ENCODE measurements at places on chromosomes 6 and 20.
A peak's percentile ranks its signal among the peaks of the same experiment; 100 is the strongest.

DNA sequence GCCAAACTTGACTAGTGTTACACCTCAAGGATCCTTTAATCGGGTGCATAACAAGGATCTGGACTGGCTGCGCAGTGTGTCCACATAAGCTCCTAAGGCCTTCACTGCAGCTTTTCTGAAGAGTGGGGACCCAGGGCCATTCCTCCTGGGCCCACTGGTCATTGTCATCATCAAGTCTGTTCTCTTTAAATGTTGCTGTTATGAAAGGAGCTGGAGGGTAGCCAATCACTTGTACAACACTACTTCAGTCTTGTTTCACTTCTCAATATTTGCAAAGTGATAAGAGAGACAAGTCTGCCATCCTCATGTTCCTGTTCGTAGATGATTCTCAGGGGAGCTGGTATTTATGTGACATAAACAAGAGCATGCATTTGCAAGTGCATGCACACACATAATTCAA, 149.8 kb downstream of the SYNDIG1 start:
- no peak for DNase-seq

DNA sequence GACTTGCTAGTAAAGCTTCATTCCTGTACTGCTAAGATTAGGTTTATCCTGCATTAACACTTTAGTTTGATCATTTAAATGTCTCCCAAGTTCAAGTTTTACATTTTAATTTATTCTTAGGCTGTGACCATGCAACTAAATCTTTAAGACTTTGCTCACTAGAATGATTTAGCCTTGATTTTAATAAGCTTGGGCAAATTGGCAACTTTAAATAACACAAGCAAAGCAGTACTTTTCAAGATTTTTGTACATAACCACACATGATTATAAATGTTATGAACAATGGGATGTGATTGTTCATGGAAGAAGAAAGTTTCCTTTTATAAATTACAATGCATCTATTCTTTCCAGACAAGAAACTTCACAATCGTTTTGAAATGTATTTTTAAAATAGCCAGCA, 948.0 kb upstream of the EPHA7 start:
- DNase-seq = no peak

- no peak for DNase-seq
Measured at GRCh38 chr6:52548353-52548713, 28.5 kb downstream of the TRAM2 start.

DNA sequence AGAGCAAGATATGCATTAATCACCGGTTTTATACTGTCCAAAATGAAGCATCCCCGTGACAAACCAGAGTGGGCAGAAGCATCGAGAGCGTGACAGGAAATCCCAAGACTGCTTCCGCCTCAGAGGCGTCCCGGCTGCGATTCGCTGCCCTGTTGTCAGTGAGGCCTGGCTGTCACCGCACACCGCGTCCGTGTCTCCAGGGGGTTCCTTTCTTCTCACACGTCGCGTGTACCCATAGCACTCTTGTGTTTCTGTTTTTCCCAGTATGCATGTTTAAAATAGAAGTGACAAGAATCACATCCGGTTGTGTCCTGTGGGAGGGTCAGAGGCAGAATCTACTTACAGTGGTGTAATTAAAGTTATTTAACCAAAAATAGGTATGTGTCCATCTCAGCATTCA, 8.3 kb upstream of the ADRM1 start:
- no peak for DNase-seq

DNA sequence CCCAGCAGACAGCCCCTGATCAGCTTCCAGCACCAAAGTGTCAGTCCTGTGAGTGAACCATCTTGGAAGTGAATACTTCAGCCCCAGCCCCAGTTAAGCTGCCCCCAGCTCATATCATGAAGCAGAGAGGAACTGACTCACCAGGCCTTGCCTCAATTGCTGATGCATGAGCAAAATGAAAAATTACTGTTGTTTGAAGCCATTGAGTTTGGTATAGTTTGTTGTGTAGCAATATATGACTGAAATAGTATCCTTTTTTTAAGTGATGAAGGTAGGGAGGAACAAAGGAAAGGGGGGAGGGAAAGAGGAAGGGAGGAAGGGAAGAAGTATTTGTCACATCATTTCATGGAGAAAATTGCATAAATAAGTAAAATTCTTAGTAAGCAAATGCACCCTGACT, 266.4 kb downstream of the MAFB start:
- no peak for DNase-seq

- no peak for DNase-seq
Measured at GRCh38 chr6:107264357-107264840, 149.1 kb upstream of the BEND3 start.

GRCh38 chr6:21648475-21649050, 55.0 kb downstream of the SOX4 start:
- no peak for DNase-seq

DNA sequence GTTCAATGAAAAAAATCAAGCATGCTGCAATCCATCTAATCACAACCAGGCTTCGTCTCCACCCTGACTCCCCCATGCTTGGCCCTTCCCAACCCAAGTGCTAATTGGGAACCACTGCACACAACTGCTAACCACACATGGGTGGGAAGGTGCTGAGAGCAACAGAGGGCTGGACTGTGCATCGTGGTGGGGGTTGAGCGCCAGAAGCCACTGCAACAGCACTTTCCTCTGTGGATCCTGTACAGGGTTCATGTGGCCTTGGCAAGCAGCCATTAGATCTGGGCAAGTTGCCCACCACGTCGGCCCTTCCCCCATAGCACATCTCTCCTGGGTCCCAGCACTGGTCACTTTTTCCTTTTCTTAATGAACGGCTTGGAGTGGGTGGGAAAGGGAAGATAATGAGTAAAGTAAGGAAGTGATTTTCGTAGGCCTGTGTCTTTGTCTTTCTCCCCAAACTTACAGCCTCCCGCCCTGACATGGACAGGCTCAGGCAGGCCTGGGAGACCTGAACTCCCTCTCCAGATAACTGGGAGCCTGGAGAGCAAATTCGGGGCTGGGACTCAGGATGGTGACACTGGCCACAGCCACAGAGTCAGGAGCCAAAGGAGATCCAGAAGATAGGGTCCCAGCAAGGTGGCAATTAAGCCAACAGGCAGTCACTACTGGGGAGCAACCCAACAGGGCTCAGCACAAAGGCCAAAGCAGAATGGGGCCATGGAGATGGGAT, 34.4 kb upstream of the MRPS10 start:
- DNase-seq = peak; percentile 79

DNA sequence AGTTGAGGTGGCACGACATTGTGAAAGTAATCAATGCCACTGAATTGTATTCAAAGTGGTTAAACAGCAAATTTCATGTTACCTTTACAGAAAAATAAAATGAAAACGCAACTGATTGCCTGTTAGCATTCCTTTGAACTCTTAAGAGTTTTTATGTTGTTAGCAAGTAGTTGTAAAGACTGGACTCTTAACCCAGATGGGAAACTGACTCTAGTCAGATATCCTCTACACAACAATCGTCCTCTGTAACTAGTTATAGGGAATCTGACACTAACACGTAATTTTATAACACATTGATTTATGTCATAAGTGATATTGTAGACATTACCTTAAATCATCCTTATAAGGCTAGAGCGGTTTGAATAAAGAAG, 3.0 kb upstream of the FBXO9 start:
- DNase-seq = no peak

GRCh38 chr6:16334671-16335070, 96.3 kb downstream of the GMPR start:
- no peak for DNase-seq

DNA sequence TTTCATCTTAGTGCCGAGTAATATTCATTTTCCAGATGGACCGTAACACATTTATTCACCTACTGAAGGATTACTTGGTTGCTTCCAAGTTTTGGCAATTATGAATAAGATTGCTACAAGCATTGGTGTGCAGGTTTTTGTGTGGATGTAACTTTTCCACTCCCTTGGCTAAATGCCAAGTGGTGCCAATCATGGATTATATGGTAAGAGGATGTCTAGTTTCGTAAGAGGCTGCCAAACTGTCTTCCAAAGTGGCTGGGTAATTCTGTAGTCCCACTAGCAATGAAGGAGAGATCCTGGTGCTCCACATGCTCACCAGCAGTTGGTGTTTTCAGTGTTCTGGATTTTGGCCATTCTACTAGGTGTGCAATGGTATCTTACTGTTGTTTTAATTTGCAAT, 117.1 kb downstream of the IRF4 start:
- DNase-seq = no peak

GRCh38 chr20:49340161-49340966, 62.5 kb upstream of the ZNFX1 start:
- no peak for DNase-seq

DNA sequence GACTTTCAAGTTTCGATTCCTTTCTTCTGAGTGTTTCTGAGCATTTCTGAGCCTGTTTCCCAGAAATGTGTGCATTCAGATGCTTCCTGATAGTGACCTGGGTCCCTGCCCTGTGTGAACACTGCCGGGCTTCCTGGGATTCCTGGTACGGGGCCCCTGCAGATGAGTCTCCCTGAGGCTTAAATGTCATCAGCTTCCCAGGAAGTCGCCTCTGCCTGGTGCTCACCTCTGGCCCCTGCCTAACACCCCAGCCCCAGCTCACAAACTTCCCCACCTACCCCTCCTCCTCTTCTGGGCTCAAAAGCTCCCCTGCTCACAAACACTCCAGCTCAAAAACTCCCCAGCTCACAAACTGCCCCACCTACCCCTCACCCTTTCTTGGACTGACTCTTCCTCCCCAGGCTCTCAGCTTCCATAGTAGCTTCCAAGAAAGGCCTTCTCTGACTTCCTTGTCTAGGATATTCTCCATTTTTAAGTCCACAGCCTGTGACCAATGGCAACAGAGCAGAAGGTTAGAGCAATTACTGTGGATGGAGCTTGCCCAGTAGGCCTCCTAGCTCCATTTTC, 42.0 kb downstream of the TGM2 start:
- no peak for DNase-seq

GRCh38 chr6:31122791-31123706, 2.8 kb upstream of the CDSN start:
- DNase-seq = no peak

DNA sequence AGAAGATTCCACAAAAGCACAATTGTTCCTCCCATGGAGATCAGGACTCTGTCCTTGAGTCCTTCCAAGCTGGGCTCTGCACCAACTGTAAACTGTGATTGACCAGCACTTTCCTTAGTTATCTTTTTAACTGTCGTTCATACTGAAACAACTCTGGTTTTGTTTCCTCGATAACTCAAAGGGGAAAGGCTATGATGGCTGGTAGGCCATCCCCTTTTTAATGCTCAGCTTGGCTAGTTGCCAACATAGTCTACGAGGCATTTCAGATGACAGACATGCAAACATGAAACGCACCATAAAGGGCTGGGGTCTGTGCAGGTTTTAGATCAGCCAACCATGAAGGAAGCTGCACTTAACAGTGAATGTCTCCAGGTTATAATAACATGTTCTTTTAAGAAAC, 497.1 kb upstream of the ARID1B start:
- no peak for DNase-seq

GRCh38 chr6:160173806-160174527, 52.4 kb downstream of the SLC22A1 start:
- no peak for DNase-seq

DNA sequence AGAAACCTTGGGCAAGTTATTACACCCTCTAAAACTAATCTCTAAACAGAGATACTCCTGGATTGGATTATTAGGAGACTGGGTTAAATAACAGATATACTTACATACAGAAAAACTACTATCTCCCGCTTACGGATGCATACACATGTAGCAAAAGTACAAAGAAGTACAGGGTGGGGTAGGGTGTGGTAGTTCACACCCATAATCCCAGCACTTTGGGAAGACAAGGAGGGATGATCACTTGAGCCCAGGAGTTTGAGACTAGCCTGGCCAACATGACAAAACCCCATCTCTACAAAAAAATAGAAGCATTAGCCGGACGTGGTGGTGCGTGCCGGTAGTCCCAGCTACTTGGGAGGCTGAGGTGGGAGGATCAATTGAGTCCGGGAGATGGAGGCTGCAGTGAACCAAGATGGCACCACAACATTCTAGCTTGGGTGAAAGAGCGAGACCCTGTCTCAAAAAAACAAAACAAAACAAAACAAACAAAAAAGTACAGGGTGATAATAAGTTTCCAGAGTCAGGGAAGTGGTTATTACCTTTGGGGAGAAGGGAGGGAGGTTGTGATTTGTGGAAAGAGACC, 8.1 kb downstream of the PIM1 start:
- DNase-seq = no peak

DNA sequence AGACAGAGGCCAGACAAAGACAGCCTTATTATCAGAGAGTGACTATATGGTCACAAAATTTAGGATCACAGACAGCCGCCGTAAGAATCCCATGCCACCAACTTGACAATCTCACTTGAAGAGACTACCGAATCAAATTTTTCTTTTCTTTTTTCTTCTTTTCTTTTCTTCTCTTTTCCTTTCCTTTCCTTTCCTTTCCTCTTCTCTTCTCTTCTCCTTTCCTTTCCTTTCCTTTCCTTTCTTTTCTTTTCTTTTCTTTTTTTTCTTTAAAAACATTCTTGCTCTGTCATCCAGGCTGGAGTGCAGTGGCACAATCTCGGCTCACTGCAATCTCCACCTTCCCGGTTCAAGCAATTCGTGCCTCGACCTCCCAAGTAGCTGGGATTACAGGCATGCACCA, 1.2 kb upstream of the EPPIN start:
- no peak for DNase-seq

- DNase-seq = no peak
Measured at GRCh38 chr6:9766240-9766915, 648.5 kb downstream of the TFAP2A start.

DNA sequence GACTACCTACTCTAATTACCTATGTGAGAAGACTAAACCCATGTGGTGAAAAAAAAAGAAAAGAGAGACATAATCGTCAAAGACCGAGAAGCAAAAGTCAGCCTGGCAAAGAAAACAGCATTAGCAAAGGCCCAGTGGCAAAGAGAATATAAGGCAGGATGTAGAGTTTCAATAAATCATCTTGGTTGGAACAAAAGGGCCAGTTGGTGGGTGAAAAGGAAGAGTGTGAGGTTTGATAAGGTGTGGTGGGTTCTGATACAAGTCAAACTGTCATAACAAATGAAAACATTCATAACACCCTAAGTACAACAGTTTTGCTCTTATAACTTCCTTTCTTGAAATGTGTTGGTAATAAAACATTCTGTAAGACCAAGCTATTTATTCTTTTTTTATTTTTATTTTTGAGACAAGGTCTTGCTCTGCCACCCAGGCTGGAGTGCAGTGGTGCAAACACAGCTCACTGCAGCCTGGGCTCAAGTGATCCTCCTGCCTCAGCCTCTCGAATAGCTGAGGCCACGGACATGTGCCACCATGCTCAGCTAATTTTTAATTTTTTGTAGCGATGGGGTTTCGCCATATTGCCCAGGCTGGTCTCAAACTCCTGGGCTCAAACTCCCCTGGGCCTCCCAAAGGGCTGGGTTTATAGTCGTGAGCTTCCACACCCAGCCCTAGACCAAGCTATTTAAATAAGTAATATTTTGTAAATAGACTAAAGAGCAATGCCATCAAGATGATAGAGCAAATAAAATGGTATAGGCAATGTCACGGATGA, 18.9 kb upstream of the GTF3C6 start:
- DNase-seq = no peak

- DNase-seq = no peak
Measured at GRCh38 chr6:27280064-27280539, 32.0 kb downstream of the POM121L2 start.

All from COR-L47 (cell line).